GM03348 (cell line): ENCODE measurements at places on chromosomes 6 and 20.

DNA sequence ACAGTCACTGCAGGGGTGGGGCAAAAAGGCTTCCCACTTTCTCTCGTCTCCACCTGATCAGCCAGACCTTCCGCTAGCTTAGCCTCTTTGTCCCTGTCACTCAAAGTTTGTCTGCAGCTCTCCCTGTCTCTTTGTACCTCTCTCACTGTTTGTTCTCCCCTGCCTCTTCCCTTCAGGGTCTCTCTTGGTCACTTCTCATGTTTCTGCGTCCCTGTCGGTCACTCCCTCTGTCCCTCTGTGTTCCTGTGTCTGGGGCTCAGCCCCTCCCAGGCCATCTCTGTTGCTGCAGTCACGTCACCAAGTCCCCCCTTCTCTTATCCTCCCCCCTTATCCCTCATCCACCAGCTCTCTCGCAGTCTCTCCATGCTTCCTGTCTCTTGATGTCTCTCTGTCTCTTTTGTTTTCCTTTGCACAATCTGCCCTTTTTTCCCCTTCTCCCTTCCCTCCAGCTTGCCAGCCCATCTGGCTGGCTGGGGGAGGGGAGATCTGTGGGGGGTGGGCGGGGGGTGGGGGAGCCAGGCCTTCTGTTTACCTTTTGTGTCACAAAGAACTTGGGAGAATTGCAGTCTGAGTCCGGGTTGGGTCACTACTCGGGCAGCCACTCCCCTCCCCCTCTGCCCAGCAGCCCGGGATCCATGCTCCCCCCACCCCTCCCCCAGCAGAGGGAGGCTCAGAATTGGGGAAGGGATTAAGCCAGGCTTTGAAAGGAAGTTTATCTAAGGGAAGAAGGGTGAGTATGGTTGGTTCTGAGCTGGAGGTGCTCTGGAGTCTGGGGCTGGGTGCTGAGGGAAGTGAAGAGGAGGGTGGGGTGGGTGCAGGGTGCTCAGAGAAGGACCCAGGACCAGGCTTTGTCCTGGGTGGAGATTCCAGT, 32.3 kb downstream of the FOXP4 start:
- DNase-seq = no peak

DNA sequence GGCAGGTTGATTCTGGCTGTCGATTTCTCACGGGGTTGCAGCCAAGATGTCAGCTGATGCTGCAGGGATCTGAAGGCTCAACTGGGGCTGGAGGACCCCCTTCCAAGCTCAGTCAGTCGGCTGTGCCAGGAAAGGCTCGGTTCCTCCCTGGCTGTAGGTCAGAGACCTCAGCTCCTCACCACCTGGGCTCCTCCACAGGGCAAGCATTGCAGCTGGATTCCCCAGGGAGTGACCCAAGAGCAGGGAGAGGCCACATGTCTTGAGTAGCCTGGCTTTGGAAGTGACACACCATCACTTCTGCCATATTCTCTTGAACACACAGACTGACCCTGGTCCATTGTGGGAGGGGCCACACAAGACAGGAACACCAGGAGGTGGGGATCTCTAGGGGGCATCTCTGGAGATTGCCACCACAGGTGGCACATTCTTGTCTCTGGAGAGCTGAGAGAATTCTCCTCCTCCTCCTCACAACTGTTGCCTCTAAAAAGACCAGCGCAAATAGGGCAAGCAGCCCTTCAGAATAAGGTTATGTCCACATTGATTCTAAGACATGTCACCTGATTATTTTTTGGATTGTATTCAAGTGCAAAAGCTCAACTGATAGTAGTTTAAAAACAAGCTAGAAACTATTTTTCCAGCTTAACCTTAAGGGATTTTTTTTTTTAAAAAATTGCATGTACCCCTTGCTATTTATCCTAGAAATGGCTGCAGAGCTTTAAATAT, 270.5 kb downstream of the NRN1 start:
- no peak for DNase-seq

DNA sequence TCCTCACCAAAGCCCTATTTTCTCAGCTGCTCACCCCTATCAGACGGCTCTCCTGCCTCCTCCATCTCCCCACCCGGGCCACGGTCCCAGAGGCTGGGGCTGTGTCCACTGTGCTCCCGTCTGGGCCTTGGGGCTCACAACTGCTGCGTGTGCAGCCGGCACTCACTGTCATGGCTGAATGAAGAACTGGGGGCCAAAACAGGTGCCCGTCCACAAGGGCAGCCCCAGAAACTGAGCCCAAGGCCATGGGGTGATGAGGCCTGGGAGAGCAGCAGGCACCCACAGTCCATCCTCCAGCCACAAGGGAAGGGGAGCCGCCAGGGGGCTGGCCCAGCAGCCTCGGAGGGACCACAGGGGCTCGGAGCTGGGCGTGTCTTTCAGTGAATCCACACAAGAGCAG, 159.5 kb downstream of the DLL1 start:
- DNase-seq = no peak

DNA sequence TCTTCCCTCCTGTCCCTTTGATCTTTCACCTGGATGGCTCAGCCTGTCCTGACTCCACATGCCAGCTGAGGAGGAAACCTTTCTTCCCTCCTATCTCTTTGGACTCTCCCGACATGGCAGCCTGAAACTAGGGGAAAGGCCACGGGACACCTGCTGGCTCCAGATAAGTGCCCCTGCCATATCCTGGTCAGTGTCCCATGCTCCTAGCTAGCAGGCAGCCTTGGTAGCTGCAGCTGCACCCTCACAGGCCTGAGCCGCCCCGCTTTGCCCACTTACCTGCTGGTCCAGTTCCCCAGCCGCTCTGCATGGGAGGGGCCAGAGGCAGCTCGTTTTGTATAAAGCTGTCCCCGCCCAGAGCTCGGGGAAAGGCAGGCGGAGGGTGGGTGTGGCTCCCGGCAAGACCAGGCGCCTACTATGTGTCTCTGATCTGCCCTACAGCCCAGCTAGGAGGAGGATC, 7.4 kb upstream of the SLC52A3 start:
- no peak for DNase-seq

DNA sequence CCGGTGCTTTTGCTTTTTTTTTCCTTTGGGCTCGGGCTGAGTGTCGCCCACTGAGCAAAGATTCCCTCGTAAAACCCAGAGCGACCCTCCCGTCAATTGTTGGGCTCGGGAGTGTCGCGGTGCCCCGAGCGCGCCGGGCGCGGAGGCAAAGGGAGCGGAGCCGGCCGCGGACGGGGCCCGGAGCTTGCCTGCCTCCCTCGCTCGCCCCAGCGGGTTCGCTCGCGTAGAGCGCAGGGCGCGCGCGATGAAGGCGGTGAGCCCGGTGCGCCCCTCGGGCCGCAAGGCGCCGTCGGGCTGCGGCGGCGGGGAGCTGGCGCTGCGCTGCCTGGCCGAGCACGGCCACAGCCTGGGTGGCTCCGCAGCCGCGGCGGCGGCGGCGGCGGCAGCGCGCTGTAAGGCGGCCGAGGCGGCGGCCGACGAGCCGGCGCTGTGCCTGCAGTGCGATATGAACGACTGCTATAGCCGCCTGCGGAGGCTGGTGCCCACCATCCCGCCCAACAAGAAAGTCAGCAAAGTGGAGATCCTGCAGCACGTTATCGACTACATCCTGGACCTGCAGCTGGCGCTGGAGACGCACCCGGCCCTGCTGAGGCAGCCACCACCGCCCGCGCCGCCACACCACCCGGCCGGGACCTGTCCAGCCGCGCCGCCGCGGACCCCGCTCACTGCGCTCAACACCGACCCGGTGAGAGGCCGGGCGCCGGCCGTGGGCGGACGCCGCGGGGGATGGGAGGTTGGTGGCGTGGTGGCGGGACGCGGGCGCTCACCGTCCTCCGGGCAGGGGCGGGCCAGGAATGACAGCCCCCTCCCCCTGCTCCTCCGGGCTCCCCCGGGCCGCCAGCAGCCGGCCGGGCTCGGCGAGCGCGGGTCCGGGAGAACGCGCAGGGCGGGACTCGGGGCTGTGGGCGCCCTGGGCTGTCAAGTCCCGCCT, 606 bp downstream of the ID4 start:
- peak; percentile 64 for DNase-seq

- no peak for DNase-seq
These were observed 281.9 kb downstream of the UTRN start for GRCh38 chr6:144566868-144567615.

GRCh38 chr6:40138273-40138720, 204.0 kb upstream of the MOCS1 start:
- DNase-seq = no peak

GRCh38 chr6:153525998-153526397, 394.9 kb upstream of the RGS17 start:
- no peak for DNase-seq

DNA sequence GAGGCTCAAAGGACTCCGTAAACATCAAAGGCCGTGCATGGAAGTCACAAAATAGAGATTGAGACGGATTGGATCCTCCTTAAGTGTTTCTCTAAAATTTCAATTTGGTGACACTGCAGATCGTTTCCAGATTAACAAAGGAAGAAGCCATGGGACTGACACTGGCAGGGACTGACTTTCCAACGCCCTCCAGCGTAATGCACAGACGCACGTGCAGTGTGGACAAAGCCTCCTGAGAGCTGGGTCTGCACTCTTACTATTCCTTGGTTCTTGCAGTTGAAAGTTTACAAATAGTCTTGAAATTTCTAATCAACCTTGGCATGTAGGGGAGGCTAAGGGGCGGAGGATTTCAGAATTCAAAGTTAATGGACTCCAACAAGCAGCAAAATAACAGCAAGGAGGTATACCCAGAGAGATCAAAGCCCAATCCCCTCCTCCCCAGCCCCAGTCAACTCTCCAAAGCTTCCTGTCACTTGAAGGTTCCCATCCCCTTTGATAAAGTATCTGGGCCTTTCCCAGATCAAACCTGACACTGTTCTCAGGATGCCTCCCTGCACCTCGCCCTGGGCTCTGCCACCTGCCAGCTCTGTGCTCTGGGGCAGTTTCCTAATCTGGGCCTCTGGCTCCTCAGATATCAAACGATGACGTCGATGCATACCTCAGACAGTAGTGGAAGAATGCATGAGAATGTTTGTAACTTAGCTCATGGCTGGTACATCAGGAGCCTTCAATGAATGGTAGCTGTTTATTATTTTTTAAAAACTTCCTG, 106.5 kb upstream of the TRAF3IP2 start:
- DNase-seq = peak; percentile 37

- DNase-seq = peak; percentile 16
These were observed 32.3 kb upstream of the LY86 start for GRCh38 chr6:6556161-6556737.

DNA sequence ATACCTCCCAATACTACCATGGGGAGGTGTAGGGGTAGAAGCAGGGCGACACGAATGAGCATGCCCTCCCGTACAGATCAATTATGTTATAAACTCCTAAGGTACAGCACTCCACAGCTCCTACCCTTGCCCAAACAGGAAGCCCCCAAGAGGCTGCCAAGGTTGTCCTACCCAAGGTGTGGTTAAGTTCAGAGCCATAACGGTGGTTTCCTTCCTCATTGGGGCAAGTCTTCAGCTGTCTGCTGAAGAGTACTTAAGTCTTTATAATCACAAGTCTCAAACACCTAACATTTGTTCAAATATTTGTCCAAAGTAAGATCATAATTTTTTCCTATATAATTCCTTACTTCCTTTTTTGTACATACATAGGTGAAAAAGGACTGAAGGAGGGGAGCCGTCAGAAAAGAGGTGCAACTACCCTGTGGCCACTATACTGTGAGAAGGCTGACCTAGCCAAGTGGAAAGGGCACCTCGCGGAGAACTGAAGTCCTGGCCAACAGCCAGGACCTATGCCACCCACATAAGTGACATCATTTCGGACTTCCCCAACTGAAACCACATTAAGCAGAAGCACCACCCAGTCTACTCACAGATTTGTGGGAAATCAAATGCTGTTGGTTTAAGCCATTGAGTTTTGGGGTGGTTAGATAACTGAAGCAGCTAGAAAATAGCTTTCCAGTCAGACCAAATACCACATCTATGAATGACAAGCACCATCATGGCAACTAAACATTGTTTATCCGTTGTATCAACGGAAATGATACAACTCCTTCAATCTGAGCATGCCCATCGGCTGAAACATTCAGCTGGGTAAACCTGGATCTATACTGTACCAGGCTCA, 2.9 kb upstream of the RAB22A start:
- no peak for DNase-seq

GRCh38 chr6:124924333-124924759, 37.9 kb upstream of the RNF217 start:
- DNase-seq = no peak

GRCh38 chr20:46619445-46619844, 31.8 kb downstream of the SLC13A3 start:
- no peak for DNase-seq

GRCh38 chr20:45067558-45067957, 33.4 kb downstream of the KCNS1 start:
- DNase-seq = no peak

- DNase-seq = no peak
These were observed 7.9 kb downstream of the AGPAT4 start for GRCh38 chr6:161265975-161266374.

GRCh38 chr6:37965964-37966676, 146.6 kb downstream of the ZFAND3 start:
- DNase-seq = peak; percentile 28

- DNase-seq = peak; percentile 21
These were observed 26.4 kb downstream of the FRK start for GRCh38 chr6:116034327-116034726.

DNA sequence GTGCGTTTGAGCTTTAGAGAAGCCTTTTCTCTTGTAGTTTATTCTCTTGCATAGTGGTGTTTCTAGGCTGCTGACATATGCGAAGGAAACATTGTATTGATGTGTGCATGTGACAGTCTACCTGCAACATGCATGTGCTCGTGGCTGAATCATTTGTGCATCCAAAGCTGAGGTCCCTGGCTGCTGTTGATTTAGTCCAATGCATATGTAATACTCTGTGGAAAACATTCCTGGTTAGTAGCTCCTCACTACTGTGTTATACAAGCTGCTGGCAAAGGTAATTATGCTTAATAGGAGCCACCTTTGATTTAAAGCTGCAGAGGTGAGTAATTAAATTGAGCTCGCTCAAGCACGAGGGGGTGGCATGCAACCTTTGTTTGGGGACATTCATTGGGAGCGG, 24.5 kb downstream of the TSHZ2 start:
- DNase-seq = no peak

DNA sequence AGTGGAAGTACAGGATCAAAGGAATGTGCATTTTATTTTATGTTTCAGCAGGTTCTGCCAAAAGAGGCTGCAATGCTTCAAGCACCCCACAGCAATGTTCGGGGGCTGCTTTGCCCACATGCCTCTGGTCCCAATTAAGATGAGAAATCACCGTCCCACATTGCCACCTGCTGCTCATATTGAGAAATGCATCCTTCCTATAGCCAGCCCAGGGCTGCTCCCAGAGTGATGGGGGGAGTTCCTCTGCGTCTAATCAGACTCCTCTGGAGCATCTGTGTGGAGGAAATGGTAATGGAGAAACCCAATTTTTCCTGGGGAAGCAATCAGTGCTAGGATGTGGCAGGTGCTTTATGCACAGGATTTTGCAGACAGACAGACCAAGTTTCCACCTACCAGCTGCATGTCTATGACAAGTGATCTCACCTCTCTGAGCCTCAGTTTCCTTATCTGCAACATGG, 33.7 kb downstream of the PTGIS start:
- DNase-seq = peak; percentile 82

DNA sequence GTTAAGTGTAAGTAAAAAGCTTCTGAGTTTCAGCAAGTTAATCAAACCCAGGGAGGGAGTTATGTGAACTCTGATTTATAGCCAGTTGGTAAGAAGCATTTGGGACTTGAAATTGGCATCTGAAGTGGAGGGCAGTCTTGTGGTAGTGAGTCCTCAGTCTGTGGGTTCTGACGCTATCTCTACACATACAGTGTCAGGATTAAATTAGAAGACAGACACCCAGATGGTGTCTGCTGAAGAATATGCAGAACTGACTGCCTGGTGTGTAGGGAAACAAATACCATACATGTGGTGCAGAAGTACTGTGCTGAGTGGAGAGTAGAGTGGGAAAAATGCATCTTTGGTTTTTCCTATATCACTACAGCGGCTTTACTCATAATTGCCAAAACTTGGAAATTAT, 43.5 kb upstream of the PLN start:
- DNase-seq = no peak

GRCh38 chr6:12804952-12805645, 88.5 kb downstream of the PHACTR1 start:
- peak; percentile 12 for DNase-seq
